Fibroblast of skin of left quadriceps (primary cell): ENCODE measurements at places on chromosomes 16 and 17.

- DNase-seq = peak; percentile 26
Observed at GRCh38 chr16:46857368-46857945, 26.5 kb upstream of the C16orf87 start.

DNA sequence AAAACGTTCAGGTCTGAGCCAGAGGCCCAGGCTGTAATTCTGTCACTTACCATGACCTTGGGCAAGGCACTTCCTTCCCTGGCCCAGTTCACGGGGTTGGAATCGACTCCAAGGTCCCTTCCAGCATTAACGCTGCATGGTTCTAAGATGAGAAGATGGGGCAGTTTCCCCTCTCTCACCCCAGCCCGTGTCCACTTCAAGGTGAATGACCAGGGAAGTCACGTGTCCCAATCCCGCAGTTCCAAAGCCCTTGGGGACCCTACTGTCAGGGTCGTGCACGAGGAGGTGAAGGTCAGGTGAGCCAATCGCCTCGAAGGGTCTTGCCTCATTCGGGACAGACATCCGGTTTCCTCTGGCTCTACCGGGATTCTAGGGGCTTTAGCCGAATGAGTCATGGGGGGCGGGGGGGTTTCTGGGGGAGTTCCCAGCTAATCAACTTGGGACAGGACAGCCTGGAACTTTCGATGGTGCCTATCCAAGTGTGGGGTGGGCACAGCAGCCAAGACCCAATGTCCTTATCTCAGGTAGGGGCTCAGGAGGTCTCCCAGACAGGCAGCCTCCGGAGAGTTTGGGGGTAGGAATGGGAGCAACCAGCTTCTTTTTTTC is 762 bp upstream of the CSF3 start:
- DNase-seq = no peak

DNA sequence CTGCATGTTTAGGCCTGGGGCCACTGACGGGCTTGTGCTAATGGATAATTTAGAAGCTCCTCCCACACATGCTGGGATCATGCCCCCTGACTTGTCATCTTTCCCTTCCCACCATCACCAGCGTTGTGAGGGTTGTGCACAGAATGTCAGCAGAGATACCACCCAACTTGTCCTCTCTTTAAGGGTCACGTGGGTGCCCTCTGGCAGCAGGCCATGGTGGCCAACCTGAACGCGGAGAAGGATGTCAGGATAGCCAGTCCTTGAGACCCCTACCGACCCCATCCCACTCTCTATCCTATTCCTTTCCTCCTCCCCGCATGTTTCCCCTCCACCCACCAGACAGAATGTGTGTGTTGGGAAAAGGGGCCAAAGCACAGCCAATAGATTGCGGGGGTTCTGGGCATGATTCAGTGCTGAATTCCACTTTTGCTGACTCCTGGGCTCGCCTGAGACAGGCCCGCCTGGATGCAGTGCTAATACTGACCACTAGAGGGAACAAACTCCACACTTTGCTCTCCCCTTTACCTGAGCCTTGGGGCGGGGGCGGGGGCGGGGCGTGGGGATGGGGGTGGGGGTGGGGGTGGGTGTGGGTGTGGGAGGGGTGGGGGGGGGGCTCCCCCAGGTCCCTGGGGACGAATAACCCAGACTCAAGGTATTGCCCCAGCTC is at the start of gene GH2:
Gene GH2, minus strand, starts transcription at position 10 of the 667 bp plus-strand sequence. CDS start 143 bp downstream, outside the sequence.
- peak; percentile 11 for DNase-seq

DNA sequence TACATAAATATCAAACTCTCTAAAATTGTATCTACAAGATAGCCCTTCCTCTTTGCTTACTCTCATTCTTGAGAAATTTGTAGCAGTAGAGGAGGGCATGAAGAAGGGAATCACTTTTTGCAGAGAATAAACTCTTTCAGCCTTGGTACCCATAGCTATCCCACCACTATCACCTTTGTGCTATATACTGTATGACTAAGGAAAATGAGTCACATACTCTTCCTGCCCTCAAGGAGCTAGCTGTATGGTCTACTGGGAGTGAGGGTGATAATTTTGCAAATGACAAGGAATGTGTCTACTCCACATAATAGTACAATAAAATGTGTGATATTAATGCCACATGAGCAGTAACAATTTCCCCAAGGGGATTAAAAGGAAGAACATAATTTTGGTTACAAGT is 184.6 kb upstream of the WSB1 start:
- no peak for DNase-seq

DNA sequence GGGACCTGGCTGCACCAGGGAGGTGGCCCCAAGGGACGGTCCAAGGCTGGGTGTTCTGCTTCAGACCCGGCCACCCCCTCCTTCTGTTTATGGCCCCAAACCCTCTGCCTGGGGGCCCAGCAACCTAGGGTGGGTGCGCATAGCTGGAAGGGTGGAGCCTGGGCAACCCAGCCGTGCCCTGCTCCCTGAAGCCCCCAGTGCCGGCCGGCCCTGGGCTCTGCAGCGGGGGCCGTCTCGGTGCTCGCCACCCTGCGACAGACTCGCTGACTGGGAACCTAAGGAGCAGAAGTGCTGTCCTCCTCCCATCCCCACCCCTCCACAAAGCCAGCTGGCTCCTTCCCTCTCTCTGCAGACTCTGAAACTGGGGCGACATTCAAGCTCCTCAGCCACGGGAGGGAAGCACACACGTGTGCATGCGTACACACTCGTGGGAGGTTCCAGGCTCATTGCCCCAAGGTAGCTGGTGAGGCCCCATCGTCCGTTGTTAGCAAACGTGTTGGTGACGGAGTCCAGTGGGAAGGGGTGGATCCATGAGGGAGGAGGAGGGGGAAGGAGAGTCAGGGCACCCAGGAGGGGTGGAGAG is 43.4 kb downstream of the ENGASE start:
- DNase-seq = no peak

GRCh38 chr17:7551396-7551795 is 2.5 kb downstream of the TNFSF12 start:
- DNase-seq = no peak

DNA sequence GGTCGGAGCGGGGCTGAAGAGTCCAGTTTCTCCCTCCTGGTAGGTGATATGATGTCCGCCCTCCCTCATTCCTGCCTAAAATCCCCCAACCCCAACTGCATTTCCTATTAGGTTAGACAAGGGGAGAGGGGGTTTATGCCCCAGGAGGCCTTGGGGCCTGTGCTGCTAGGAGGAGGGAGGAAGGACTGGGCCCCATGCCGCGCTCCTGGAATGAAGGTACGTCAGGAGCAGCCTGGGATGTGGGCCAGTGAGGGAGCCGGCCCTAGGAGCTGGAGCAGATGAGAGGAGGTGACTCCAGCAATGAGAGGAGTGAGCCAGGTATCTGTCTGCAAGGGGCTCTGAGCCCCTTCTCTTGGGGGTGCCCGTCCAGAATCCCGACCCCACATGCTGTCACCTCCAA is 46.9 kb upstream of the CDC42EP4 start:
- no peak for DNase-seq

- DNase-seq = no peak
Observed at GRCh38 chr17:56536766-56537165, 56.7 kb upstream of the NOG start.

DNA sequence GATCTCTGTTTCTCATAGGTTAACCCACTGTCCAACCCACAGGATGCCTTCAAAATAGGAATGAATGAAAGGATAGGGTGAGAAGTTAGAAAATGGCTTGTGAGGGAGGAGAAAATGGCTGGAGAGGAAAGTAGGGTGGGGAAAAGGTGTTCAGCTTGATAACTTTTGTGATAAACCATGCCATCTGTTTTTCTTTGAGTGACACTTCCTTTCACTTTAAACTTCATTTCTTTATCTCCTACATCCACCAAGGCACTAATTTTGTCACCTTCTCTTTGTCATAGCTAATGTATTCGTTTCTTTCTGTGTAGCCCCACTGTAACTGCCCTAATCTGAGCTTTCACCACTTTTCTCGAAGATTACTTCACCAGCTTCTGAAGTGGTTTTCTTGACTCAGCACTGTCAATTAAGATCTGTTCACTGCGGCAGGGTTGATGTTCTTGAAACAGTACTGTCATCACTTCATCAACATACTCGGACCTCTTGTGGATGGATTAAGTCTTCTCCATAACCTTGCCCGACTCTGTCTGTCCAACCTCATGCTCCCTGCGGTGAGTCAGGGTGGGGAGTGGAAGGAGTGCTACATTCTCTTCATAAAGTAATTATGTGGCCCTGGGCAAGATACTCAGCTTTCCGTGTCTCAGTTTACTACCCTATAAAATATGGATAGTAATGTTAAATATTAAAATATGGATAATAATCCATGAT is 5.5 kb upstream of the KRT10 start:
- DNase-seq = no peak

DNA sequence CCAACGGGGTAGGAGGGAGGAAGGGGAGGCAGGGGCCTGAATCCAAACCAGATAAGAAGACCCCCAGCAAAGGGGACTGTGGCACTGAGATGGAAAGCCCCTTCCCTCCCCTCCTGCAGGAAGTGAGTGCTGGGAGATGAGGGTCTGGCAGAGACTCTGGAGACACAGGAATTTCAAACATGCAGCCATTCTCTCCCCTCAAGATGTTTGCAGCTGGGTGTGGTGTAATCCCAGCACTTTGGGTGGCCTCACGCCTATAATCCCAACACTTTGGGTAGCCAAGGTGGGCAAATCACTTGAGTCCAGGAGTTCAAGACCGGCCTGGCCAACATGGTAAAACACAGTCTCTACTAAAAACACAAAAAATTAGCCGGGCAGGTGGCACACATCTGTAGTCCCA is 33.9 kb upstream of the FAAP100 start:
- DNase-seq = no peak

DNA sequence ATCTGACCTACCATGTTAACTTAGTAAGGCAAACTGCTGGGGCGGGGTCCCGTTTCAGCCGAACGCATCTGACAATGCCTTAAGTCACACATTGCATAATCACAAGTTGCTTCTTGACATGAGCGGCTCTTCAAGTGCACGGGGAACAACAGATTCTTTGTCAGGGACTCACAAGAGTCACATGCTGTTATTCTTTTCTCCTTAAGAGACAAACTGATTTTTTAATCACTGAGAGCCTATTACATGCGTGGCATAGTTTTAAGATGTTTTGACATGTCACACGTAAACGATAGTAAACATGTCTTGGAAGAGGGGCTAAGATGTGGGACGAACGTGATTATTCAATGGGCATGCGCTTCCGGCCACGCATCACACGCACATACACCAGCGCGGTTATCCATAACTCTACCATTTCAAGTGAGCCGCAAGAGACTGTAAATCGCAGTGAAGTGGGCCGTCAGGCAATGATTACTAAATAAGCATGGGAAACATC is 63.4 kb downstream of the ADCY9 start:
- DNase-seq = no peak

DNA sequence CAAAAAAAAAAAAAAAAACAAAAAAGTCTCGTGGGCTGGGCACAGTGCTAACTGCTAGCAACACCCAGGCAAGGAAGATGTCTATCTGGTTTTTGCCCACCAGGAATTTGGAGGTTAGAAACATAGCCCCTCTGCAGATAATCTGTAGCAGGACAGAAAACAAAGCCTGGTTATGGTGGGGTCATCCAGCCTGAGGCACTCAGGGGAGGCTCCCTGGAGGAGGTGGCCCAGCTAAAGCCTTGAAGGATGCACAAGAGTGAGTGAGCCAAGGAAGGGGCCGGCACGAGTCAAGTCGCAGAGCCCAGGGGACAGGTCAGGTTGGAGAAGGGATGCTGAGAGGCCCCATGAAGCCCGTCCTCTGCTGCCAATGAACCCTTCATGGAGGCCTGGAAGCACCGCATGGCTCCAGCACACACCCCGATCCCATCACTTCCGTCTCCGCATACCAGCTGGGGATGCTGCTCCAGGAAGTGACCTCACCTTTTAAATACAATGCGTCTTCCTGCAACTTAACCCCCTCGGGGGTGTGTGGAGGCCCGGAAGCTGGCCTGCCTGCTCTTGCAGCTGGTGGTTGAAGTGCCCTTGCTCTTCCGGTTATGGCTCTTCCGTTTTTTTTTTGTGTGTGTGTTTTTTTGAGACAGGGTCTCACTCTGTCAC is 86.5 kb downstream of the ENGASE start:
- no peak for DNase-seq

DNA sequence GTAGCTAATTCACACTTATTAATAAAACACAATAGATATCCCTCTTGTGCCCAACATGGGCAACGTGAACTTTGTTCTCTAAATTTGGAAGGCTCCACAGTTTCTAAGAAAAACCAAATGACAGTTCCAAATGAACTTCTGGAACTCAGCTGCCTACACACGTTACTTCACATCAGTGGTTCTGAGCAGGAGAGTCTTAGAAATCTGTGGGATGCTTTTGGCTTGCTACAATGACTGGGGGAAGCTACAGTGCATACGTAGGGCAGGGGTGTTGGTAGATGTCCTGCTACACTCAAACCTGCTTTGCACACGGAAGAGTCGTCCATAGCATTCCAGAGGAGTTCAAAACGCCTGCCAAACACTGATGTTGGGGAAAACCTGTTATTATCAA is 8.0 kb downstream of the TXNDC11 start:
- no peak for DNase-seq

- no peak for DNase-seq
Observed at GRCh38 chr17:63692195-63692816, 7.6 kb downstream of the LIMD2 start.

DNA sequence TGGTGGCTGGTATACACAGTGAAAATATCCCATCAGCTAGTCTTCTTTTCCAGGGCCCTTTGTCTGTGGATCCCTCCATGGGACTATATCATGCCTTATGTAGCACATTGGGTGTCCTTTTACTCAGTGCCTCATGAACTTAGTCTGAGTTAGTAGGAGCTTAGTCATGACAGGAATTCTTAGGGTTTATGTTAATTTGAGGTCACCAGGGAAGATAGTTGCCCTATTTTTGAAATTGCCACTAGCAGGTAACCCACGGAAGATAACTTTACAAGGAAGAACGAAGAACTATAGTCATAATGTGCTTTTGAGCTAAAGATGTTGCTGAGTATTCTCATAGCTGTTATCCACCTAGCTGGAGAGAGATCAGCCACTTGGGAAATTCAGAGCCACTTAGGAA is 14.8 kb upstream of the PLK1 start:
- DNase-seq = no peak

DNA sequence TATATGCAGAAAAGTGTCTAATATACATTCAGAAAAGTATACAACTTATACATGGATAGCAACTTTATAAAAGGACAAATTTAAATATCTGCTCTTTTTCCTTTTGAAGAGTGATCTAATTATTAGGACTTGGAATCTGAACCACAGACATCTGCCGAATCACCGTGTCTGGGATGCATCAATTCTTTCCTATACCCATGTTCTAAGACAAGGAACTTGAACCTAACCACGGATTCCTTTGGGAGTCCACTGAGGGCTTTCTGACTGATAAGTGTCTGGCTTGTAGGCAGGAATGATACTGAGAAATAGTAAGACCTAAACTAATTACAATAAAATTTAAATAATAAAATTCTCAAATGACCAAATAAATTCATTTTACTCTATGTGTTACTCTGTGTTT is 54.2 kb downstream of the NDEL1 start:
- DNase-seq = peak; percentile 39

DNA sequence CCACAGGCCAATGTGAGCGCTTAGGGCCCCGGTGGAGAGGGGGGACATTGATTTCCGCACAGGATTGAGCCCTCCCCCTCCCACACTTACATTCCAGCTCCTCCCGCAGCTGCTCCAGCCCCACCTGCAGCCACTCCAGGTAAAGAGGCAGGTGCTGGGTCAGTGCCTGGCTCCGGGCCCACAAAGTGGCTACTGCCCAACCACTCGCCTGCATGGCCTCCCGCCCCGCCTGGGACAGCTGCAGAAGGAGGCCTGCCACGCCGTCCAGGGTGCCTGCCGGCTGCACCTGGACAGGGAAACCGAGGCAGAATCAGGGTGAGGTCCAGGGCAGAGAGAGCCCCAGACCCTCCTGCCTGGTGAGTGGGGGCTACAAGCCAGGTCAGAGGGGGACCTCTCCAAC is 46.3 kb downstream of the RMI2 start:
- no peak for DNase-seq

GRCh38 chr16:47309581-47310312 is 151.1 kb downstream of the ITFG1 start:
- DNase-seq = no peak

GRCh38 chr16:6375465-6376075 is 957.1 kb upstream of the RBFOX1 start:
- no peak for DNase-seq
